Stimulated activated CD4-positive, alpha-beta T cell treated with anti-CD3 and anti-CD28 coated beads, TNF-alpha, amount 100 ng/mL, for 1 hour (primary cell): ENCODE measurements at places on chromosomes 12 and 14.

DNA sequence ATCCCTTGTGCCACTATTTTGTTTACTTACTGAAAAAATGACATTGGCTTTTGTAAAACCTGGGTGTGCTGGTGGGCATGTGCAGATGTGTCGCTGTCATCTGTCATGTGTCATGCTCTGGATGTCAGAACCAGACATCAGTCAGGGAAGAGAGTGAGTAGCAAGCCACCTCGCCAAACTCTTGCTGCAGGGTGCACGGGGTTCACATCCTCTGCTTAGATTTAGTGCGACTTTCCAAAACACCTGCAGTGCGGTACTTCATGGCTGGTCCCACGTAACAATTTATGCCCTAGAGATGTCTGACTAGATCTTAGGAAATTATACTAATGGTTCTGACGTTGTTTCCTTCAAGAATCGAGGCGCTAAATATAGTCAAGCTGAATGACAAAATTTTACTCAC lies 106.7 kb downstream of the CRADD start:
- no peak for DNase-seq

GRCh38 chr14:92500491-92500941 lies 13.1 kb upstream of the RIN3 start:
- DNase-seq: no peak

DNA sequence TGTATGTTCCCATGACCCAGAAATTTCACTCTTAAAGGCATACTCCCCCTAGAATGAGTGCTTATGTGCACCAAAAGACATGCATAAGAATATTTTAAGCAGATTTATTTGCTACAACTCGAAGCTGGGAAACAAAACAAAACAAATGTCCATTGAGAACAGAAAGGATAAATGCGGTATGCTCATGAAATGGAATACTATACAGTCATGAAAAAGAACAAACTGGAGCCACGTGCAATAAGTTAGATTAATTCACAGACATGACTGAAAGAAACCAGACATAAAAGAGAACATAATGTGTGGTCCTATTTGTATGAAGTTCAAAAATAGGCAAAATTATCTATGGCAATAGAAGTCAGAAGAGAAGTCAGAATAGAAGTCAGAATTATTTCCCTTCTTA lies 69.9 kb downstream of the TBX3 start:
- DNase-seq: no peak

- no peak for DNase-seq
Measured at GRCh38 chr12:27309293-27309994, 23.2 kb upstream of the BMAL2 start.

DNA sequence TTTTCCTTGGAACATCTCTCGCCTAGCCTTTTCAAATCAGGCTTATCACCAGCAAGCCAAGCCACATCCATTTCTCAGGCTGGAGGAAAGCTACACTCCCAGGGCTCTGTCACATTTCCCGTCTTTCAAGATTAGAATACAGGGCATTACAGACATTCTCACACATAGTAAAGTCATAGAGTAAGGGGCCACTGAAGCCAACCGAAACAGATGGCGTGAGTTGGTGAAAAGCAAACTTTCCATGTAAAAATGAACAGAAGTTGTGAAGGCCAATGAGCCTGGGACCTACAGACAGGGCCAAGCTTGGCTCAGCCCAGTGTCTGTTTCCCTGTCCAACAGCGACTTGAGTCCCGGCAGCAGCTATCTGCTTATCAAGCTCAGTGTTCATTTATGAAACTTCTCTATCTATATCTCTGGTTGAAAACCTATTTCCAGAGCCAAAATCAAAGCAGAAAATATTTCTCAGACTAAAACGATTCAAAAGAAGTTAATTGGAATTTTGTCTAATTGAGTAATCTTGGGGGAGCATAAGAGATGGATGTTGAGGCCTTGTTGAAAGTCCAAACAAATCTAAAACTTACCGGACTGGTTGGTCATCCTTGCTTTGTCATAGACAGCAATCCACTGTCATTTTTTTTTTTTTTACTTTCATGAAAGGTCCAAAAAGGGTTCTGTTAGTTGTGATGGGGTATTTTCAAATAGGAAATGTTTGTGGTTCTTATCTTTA lies 105.6 kb downstream of the DAAM1 start:
- DNase-seq: no peak

DNA sequence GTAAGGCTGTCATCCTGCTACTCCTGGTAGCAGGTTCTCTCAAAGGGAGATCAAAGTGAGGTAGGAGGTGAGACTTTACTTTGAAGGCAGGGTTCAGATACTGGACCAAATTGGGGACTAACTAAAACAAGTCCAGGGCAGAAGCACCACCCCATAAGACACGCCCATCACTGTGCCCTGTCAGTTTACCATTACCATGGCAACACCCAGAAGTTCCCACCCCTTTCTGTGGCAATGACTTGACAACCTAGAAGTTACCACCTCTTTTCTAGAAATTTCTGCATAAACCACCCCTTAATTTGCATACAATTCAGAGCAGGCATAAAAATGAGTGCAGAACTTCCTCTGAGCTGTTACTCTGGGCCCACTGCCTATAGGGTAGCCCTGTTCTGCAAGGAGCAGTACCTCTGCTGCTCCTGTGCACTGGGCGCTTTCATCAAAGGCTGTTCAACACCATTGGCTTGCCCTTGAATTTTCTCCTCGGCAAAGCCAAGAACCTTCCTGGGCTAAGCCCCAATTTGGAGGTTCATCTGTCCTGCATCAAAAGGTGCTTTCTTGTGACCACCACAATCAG lies 64.8 kb upstream of the MAX start:
- DNase-seq: no peak

- DNase-seq: no peak
Measured at GRCh38 chr14:103607822-103608221, 21.2 kb upstream of the KLC1 start.

DNA sequence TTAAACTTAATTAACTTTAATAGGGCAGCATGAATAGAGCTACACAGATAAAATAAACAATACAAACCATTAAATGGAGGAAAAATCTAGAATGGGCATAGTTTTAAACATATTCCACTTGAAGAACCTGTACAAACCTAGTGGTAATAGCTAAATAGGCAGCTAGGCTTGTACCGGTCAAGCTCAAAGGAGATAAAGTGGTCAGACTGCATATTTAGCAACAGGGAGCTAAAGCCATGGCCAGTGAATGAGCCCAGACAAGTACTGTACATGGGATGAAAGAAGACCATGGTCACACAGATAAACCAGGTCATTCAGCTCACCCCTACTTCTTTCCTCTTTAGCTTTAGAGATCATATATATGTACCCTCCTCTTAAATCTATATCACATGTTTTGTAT lies 186.6 kb upstream of the KRR1 start:
- no peak for DNase-seq

DNA sequence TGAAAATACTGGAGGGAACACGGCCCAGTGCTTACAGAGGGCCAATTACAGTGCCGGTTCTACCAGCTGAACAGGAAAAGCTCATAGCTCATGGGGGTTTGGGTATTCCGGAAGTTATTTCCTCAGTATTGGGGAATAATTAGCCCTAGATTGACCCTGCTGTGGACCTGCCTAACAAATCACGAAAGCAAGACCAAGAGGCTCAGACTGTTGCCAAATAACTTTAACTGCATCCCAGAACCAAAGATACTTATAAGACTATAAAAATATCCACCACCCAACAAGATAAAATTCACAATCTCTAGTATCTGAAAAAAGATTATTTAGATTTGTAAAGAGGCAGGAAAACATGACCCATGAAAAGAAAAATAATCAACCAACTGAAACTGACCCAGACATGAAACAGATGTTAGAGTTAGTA lies 8.0 kb upstream of the OR5AU1 start:
- DNase-seq: no peak

- no peak for DNase-seq
Measured at GRCh38 chr12:103493199-103493598, 2.6 kb downstream of the C12orf42 start.

DNA sequence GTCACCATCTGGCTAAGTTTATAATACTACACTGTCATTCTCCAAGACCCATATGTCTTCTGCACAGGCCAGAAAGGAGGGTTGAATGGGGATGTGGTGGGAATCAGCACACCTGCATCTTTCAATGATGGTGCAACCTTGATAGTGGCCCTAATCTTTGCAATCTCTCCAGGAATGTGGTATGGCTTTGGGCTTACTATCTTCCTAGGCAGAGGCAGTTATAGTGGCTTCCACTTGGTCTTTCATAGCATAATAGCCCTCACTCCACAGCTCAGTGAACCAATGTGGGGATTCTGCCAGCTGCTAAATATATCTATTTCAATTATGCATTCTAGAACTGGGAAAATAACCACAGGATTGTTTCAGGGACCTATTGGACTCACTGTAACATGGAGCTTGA lies 61.8 kb upstream of the ATP2B1 start:
- DNase-seq: no peak

- no peak for DNase-seq
Measured at GRCh38 chr12:178829-179109, 35.2 kb downstream of the SLC6A12 start.

DNA sequence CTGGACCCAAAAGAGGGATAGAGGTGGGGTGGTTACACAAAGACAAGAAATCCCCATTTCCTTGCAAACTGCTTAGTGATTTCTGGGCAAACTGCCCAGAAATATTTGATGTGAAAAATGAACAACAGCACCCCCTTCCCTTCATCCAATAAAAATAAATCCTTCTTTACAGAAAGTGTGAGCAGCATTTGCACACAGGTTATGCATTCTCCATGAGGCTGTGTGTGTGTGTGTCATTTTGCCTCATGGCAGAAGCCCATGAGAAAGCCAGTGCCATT lies 17.2 kb upstream of the NRXN3 start:
- DNase-seq: no peak

DNA sequence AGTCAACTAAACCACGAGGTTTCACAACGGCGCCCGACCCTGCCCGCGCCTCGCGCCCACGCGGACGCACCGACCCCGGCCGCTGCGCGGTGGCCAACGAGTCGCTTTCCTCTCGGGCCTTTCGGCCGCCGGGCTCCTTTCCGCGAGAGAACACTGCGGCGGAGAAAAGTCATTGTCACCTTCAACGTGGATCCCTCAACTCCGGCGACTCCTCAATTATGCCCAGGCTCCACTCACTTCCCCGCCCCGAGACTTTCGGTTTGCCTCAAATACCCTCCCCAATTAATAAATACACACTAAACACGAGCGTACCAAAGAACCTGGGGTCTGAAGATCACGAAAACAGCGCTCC lies 450 bp downstream of the SINHCAF start:
- peak; percentile 30 for DNase-seq

GRCh38 chr12:87870061-87870460 lies 159.1 kb downstream of the C12orf50 start:
- DNase-seq: no peak

GRCh38 chr12:96513166-96513565 lies 23.8 kb downstream of the CFAP54 start:
- no peak for DNase-seq

- DNase-seq: no peak
Measured at GRCh38 chr14:58863661-58864345, 226.0 kb downstream of the DACT1 start.

- no peak for DNase-seq
Measured at GRCh38 chr12:2224961-2225360, 172.2 kb downstream of the CACNA1C start.

GRCh38 chr14:42322531-42323284 lies 716.0 kb downstream of the LRFN5 start:
- no peak for DNase-seq

GRCh38 chr14:49367696-49368095 lies 218.5 kb downstream of the RPS29 start:
- DNase-seq: no peak

DNA sequence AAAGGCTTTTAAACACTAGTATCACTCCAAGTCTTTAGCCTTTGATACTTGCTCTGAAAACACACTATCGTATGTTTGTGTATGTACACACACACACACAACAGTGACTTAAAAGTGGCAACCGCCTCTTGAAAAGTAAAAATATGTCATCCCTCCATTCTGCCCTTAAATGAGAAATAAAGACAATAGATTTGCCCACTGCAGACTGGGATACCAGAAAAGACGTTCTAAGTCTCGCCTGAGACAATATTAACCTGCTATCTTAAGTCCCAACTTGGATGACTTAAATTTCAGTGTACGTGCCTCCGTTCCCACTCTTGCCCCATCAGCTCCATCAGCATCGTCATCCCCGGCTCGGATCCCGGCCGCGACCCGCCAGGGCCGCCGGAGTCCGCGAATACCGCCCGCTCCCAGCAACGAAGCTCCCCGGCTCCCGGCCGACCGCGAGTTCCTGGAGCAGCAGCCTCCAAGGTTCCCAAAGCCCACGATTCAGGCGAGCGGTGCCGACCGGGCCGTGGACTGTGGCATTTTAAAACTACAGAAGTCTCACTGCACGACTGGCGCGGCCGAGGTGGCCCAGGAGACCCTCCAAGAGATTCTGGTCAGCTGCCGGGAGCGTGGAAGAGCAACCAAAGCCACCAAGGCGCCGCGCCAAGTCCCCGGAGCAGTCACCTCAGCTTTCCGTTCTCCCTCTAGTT lies 2.8 kb upstream of the ARID2 start:
- no peak for DNase-seq

DNA sequence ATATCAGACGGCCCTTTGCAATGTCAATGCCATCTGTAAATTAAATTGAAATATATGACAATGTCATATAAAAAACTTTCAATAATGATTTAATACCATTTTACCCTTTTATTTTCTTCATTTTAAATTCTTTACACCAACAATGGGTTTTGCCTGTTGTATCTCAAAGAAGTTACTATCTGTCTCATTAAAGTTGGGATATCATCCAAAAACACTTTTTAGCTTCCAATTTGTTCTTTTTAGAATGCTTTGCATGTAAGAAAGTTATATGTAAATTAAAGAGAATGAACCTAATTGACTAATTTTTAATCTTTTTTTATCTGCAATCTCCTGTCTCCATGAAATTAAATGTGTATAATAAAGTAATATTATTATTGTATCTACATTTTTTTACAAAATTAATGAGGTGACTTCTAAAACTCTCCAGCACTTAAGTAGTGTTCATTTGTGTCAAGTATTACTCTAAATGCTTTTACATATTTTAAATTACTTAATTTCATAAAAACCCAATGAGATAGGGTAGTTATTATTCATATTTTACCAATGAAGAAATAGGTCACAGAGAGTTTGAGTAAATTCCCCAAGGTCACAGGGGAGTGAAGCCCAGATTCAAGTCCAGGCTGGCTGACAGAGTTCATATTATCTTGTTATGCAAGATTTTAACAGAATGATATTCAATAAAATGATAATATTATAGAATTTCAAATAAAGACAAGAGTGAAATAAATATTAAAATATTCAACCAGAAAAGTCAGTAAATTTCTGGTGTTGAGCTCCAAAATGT lies 673.0 kb upstream of the FLRT2 start:
- DNase-seq: no peak

DNA sequence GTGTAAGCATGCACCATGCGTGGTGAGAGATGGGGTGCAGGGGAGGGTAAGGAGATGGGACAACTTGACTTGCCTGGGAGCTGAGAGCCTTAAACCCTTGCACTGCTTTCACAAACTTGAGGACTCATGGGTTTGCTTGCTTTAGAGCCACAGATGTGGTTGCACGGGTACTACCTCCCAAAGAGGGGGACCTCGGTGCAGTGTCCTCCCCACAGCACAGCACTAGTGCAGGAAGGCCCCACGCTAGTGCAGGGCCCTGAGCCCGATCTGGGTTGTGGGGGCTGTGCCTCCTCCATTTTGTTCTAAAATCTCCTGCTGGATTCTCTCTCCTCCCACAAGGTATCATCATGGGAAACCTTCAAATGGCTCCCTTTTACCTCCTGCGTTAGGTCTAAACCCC lies 11.2 kb downstream of the KRT72 start:
- no peak for DNase-seq
